ENCODE measurements at places on chromosomes 1 and 21.

DNA sequence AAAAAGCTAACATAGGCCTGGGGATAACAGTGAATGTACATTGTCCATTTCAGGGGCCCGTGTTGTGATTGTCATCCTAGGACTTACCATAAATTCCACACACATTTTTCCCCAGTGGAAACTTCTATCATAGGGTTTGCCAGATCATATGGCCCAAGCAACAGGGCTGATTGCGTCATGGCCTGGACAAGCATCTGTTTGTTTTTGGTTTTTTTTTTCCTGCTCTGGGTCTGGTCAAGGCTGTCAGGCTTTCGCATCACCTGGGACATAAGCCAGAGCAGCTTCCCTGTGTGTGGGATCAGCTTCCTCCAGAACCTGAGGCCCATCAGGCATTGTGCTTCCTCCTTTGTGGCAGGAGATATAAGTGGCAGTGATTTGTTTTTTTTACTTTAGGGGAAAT is 598.5 kb upstream of the USP24 start:
- DNase-seq, result peak; percentile 49

- DNase-seq, result no peak
Measured at GRCh38 chr21:16460936-16461335, 731.2 kb downstream of the USP25 start.

- DNase-seq, result no peak
Measured at GRCh38 chr1:198977909-198978308, 339.1 kb downstream of the PTPRC start.

DNA sequence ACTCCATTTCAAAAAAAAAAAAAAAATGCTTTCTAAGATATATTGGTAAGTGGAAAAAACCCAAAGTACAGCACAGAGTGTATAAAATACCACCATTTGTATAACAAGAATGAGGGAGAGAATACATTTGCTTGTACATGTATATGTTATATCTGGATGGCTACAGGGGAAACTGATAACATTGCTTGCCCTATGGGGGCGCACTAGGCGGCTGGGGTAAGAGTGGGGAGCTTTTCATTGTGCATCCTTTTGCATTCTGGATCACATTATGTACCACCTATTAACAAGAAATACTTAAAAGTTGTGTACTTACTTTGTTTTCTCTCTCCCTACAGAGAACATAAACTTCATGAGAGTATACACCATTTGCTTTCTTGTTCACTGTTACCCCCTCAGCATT is 28.6 kb upstream of the OPRD1 start:
- no peak for DNase-seq

DNA sequence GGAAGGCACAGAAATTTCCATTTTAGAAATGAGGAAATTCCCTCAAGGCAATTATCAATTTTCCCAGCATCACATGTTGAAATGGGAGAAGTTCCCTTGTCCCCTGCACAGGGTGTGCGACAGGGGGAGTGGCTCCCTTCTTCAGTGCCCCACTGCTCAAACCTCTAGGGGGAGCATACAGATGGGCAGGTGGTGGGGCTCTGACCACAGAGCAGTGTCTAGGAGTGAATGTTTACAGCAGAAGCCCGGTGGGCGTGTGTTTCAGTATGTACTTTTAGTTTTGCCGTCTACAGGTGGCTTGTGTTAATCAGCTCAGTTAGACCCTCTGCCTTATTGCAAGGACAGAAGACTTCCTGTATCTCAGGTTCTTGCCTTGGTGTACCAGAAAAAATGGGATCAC is 493.7 kb upstream of the PLXNA2 start:
- DNase-seq, result no peak

GRCh38 chr1:211598514-211598913 is 19.6 kb upstream of the SLC30A1 start:
- DNase-seq, result no peak

GRCh38 chr1:24275510-24275909 is 43.6 kb upstream of the GRHL3 start:
- DNase-seq, result no peak

DNA sequence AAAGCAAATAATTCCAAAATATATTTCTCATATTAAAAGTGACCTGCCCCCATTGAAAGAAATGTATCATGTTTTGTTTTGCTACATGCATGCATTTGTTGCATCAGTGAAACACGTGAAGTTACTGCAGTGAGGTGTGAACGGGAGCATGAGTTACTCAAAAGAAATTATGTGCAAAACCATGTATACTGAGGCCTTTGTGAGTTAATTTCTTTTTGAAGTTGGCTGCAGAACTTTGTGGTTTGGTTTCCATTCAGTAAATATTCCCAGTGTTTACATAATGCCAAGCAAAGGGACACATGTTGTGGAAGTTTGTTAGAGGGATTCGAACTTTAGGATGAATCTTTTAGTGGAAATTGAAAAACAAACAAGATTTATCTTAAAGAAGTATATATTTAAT is 619.4 kb upstream of the ADAMTS5 start:
- DNase-seq, result no peak

- no peak for DNase-seq
Measured at GRCh38 chr1:246730839-246731238, 6.6 kb downstream of the SCCPDH start.

- DNase-seq, result no peak
Measured at GRCh38 chr1:173893611-173894010, 23.5 kb downstream of the SERPINC1 start.

- DNase-seq, result no peak
Measured at GRCh38 chr21:33109574-33110339, 39.8 kb downstream of the OLIG1 start.

- DNase-seq, result no peak
Measured at GRCh38 chr1:31685795-31686194, 18.0 kb downstream of the COL16A1 start.

GRCh38 chr21:46551636-46552241 is 53.1 kb downstream of the S100B start:
- DNase-seq, result no peak

- DNase-seq, result no peak
Measured at GRCh38 chr1:89959719-89960118, 35.2 kb upstream of the ZNF326 start.

DNA sequence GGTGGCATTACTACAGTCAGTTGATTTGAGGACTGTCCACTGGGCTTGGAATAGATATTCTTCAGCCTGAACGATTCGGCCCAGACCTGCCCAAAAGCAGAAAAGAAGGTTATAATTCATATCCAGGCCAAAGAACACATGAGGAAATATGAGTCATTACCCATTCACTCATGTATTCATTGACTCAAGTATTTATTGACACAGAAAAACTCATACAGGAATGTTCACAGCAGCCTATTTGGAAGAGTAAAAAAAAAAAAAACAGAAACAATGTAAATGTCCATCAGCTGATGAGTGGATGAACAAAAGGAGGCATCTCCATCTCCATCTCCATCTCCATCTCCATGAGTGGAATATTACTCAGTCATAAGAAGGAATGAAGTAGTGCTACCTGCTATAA is 15.9 kb downstream of the ZMYND12 start:
- DNase-seq, result peak; percentile 49

DNA sequence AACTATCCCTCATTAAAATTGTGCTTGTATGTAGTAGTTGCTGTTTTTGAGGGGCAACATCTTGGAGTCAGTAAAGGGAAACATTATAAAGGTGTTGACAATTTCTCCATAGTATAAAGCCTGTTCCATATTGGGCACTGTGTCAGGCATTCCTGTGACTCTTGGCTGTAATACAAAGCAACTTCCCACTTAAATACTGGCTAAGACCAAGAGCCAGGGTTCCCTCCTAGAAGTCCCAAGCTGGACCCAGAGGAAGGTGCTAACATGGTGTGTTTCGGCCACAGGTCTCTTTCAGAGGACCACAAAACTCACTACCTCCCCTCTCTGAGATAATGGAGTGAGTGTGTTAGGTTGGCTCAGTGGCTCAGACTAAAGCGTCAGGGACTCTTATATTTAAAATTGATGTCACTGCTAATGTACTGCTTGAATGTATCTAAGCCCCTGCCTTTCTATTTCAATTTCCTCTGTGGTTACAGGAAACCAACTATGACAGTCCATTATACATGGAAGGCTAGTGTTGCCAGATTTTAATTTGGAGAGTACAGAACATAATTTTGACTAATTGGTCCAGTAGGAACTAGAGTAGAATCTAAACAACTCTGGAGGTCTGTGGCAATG is 74.7 kb upstream of the RGL1 start:
- DNase-seq, result no peak

GRCh38 chr21:31252091-31252490 is 92.0 kb downstream of the TIAM1 start:
- no peak for DNase-seq

GRCh38 chr1:229035748-229036082 is 235.2 kb upstream of the RAB4A start:
- no peak for DNase-seq

GRCh38 chr1:223133306-223133823 is 9.7 kb downstream of the TLR5 start:
- no peak for DNase-seq

DNA sequence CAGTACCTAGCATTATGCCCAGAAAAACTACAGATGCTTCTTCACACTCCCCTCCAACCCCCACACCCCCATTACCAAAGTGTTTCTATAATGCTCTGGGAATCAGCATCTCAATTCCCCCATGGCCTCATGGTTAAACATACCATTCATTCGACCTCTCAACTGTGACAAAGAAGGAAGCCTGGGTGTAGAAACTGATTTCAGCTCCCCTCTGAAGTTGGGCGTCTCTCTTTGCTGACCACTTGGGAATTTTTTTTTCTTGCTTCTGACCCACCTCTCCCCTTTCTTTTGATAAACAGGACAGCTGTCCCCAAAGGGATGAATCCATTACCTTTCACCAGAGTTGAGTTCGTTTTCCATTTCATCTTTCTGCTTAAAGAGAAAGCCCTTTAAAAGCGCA is 116.4 kb upstream of the HOOK1 start:
- no peak for DNase-seq
